ENCODE measurements at places on chromosomes 1 and 21.

GRCh38 chr1:96329121-96329520 lies 392.5 kb upstream of the PTBP2 start:
- DNase-seq = no peak

GRCh38 chr1:155761736-155762405 lies 73.0 kb downstream of the DAP3 start:
- no peak for DNase-seq

DNA sequence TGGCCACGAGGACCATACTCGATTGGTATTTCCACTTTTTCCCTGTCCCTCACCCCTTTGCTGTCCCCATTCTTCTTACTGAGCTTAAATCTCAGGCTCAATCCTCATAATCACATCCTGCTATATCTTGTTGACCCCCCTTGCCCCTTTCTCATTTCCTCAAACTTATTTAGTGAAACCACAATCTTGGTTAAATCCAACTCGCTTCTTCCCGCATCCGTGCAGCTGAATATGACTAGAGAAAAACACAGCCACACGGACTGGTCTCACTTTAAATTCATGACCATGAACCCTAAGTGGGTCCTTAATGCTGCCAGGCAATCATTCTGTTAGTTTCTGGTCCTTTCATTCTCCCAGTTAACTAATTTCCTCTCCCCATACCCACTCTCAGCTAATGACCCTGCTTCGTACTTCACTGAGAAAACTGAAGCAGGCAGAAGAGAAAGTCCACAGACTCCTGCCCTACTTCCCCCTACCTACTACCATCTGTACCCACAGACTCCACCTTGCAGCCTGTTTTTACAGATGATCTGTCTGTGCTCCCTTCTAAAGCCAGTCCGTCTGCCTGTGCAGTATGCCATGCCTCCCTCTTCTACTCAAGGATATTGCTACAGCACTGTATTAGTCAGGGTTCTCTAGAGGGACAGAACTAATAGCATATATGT lies 96.8 kb upstream of the LMO4 start:
- DNase-seq = no peak

- no peak for DNase-seq
Measured at GRCh38 chr1:177229781-177230180, 59.0 kb downstream of the BRINP2 start.

- DNase-seq = peak; percentile 71
Measured at GRCh38 chr1:170664828-170665612, 1.1 kb downstream of the PRRX1 start.

GRCh38 chr1:220631238-220631815 lies 58.8 kb upstream of the C1orf115 start:
- no peak for DNase-seq

- no peak for DNase-seq
Measured at GRCh38 chr1:171397851-171398469, 84.0 kb downstream of the FMO4 start.

- DNase-seq = no peak
Measured at GRCh38 chr1:206960676-206961386, 9.4 kb downstream of the FCAMR start.

GRCh38 chr1:3055051-3055450 lies 14.0 kb upstream of the PRDM16 start:
- no peak for DNase-seq

DNA sequence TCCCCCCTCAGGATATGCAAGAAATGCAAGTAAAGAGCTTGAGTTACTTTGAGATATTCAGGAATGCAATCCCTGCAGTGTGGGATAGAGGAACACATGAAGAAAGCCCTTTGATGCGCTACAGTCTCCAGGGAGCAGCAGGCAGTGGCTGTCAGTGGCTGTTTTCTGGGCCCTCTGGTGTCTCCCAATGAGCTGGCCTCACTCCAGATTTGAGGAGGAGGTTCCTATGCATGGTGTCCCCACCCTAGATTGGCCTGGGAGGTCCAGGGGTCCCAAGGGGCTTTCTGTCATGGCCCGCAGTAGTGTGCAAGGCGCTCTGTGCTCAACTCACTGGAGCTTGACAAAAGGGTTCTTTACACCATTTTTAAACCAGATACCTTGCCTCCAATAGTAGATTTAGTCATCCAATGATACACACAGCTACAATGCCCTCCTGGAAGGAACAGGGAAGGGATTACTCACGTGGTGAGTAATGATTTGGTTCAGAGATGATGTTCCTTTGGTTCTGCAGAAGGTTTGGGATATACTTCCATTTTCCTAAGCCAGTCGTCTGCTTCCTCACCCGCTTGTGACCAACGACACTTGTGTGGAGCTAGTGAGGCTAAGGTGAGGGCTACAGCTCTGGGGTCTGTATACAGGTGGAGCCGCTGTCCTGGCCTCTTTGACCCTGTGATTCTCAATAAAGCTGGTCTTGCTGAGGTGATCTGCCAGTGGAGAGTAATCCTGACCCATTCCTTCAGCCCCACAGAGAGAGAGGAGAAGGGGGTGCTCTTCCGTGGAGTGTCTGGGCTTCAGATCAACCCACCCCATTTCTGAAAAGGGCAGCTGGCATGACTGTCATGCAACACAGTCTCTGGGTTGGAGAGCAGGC lies 6.6 kb downstream of the BATF3 start:
- no peak for DNase-seq

- no peak for DNase-seq
Measured at GRCh38 chr1:33256221-33256470, 146 bp upstream of the ZNF362 start.

- no peak for DNase-seq
Measured at GRCh38 chr1:30041741-30042437, 681.5 kb downstream of the MATN1 start.

DNA sequence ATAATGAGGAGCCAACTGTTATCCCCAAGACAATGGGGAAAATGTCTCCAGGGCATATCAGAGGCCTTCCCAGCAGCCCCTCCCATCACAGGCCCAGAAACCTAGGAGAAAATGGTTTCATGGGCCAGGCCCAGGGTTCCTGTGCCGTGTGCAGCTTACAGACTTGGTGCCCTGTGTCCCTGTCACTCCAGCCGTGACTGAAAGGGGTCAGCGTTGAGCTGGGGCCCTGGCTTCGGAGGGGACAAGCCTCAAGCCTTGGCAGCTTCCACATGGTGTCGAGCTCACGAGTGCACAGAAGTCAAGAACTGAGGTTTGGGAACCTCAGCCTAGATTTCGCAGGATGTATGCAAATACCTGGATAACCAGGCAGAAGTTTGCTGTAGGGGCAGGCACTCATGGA lies 18.1 kb downstream of the SIPA1L2 start:
- no peak for DNase-seq

DNA sequence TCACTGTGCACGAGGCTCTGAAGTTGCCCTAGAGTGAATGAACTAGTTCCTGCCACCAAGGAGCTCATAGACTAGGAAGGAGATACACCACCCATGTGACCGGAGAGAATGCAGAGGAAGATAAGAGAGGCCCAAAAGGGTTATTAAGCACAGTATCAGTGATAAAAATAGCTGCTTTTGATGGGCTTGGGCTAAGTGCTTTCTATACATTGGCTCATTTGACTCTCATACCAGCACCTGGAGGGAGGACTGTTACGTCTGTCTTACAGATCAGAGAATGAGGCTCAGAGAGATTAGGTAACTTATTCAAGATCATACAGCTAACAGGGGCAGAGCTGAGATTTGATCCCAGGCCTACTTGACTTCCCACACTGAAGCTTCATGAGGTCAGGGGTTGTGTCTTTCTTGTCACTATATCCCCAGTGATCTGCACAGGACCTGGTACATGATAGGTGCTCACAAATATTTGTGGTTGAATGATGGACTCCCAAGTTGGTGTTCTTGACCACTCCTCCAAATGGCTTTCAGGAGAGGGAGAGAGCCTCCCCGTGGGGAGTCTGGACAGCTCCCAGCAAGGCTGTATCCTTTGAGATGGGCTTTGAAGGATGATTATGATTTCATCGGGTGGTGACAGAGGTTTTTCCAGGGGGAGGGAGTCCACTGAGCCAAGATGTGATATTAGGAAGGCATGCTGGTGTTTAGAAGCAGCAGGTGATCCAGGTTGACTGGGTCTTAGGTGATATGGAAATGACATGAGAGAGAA lies 14.4 kb downstream of the PPFIA4 start:
- no peak for DNase-seq

DNA sequence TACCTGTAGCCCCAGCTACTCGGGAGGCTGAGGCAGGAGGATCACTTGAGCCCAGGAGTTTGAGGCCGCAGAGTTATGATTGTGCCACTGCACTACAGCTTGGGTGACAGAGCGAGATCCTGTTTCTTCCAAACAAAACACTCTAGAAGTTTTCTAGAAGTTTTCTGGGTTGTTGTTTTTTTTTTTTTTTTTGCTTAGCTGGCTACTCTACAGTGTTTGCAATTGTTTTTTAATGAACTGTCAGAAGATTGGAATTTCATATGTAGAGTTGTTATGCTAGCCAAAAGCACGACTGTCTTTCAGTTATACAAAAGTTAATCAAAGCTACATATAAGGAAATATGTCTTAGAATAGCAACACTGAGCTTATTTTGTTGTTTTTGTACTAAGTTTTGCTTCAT lies 30.9 kb upstream of the NEXN start:
- DNase-seq = peak; percentile 47

GRCh38 chr21:15480160-15480559 lies 249.6 kb upstream of the USP25 start:
- no peak for DNase-seq

- DNase-seq = no peak
Measured at GRCh38 chr1:109846162-109846561, 64.5 kb upstream of the CSF1 start.

- DNase-seq = peak; percentile 30
Measured at GRCh38 chr1:79355090-79355489, 348.6 kb upstream of the ADGRL4 start.

DNA sequence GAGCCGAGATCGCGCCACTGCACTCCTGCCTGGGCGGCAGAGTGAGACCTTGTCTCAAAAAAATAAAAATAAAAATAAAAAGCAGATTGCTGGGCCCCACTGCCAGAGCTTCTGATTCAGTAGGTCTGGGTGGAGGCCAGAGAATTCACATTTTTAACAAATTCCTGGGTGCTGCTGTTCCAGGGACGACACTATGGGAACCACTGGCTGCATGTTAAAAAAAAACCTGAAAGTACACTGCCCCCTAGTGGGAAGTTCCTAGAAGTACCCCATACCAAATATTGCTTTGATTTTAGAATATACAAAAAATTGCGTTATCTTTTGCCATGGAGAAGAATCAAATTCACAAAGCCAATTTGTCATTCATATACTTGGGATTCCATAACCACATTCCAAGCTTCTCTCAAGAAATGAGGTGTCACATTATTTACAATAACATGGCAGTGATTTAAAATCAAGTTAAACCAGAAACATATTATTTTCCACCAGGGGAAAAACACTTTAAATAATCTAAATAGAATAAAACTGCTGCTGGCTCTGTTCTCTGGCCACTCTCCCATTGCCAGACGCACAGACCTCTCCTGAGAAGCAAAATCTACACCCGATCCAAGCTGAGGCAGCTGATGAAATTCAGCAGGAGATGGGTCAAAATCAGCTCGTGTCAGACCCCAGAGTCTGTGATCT lies 27.4 kb downstream of the SYF2 start:
- peak; percentile 82 for DNase-seq

GRCh38 chr21:44415073-44416025 lies 40.0 kb upstream of the LRRC3 start:
- no peak for DNase-seq

DNA sequence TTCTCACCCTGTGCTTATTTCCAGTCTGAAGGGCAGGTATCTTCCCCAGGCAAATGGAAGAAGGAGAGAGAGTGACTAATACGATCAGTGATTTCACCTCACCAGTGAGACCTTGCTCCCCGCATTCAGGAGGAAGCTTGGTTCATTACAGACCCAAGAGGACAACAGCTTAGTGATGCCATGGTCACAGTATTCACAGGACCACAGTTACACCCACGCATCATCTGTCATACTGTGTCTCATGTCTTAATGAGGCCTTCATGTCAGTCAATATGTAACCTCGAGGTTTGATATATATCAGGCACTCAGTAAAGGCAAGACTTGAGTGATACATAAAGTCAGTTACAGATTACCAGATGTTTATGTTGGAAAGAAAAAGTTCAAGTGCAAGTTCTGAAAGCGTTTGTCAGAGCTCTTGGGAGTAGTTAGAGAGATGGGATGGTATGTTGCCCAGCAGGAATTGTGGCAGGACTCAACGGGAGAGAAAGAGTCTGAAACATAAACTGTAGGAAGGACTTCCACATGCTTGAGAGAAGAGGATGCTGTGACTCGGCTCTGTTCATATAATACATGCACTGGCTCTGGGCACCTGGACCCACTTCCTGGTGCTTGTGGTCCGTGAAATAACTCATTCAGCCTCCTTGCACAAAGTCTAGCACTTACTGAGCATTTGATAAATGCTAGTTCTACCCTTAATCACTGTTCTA lies 33.3 kb downstream of the GNPAT start:
- no peak for DNase-seq

GRCh38 chr1:203282720-203283542 lies 22.4 kb upstream of the BTG2 start:
- no peak for DNase-seq

DNA sequence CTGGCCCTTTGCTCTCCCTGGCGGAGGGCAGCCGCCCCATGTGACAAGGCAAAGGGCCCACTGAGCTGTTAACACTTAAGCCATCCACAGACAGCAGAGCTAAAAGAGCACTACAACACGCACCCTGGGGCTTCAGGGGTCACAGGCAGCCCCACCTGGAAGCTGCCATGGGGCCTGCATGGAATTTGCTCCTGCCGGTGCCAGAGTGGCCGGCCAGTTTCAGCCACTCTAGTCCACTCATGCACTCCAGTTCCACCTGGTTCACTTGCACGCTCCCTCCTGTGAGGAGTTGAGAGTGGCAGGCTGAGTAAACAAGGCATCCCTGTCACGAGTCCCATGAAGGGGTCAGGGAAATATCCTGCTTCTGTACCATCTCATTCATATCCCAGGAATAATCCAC lies 55.3 kb downstream of the RIMS3 start:
- DNase-seq = no peak

GRCh38 chr1:37181425-37181824 lies 147.1 kb upstream of the GRIK3 start:
- DNase-seq = no peak

DNA sequence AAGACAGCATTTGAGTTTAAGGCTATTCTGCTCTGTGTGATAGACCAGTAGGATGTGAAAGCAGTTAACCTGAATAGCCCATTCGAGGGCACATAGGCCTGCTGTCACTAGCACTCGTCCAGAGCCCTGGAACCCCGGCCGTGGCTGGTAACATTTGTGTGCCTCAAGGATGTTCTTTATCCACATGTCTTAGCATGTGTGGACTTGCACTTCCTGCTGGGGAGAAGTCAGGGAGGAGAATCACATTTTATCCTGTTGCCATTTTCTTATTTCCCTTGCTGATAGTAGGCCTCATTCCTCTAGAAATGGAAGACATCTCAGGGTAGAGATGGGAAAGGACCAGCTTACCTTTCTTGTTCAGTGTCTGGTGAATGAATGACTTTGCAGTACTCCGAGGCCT lies 54.7 kb downstream of the VPS13D start:
- DNase-seq = no peak

DNA sequence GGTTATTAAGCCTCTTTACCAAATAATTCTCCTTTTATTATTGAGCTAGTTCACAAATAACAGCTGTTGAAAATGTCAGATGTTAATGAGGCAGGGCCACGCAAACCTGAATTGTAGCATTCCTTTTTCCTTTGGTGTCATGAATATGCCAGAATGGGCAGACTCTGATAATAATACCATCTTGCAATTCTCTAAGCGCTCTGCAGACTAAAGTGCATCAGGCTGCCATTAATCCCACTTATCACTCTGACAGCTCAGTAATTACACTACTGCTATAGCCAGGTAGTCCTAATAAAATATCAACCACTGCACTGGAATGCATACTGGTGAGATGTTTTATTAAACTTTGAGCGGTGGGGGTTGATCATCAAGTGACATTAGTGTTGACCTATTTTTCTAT lies 177.7 kb downstream of the DPYD start:
- no peak for DNase-seq
